ENCODE measurements at places on chromosomes 4 and X.

DNA sequence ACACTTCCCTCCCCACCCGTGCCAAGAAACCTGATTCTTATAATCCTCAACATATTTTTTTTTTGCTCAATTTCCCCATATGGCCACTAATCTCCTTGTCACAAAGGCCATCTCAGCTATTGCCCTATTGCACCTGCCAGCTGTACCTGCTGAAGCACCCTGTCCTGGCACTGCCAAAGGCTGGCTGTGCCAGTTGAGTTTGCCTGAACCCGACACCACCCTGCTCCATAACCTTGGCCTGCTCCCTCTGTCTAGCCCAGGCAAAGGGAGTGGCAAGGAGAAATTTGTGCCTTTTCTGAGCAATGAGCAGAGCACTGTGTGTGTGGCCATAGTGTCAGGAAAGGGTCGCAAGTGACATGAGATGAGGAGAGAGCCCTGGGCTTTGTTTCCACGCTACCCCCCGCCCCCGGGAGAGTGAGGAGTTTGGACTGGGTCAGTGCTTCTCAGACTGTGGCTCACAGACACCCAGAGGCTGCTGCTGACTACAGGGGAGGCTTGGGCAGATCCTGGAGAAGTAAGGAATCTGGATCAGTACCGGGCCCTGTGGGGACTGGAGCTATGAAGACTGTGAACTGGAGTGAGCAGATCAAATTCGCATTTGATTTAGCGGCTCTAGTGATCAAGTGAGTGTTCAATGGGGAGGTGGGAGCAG is 42.2 kb upstream of the HMGB3 start:
- no peak for DNase-seq

DNA sequence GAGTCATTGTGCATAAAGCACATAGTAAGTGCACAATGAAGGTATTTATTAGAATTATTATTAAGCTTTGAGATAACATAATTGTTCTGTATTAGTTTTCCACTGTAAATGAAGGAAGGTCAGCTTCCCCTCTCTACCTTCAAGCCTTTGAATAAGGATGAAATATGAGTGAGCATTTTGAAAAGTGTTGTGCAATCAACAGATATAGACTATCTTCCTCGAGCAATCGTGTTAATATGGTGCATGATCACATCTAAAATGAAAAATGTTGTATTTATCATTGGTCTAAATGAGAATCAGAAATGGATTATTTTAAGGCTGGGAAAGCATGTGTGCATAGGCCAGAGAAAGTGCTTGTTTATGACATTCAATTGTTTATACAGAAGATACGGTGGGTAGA is 1474.6 kb upstream of the TENM3 start:
- DNase-seq, result no peak

DNA sequence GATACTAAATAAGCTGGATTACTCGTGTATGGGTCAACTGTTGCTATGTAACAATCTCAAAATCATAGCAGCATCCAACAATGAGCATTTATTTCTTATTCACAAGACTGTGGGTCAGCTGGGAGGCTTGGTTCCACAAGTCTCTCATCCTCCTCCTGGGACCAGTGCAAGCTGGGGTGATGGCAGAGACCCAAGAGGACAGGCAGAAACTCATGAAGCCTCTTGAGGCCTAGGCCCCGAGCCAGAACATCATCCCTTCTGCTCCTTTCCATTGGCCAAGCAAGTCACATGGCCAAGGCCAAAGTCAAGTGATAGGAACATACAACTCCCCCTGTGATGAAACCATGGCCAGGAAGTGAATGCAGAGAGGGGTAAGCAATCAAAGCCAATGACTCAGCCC is 422.1 kb downstream of the BCOR start:
- DNase-seq, result no peak

- no peak for DNase-seq
These were observed 23.9 kb downstream of the SLC39A8 start for GRCh38 chr4:102321260-102321995.

- no peak for DNase-seq
These were observed 43.2 kb upstream of the FUNDC1 start for GRCh38 chrX:44585866-44586265.

DNA sequence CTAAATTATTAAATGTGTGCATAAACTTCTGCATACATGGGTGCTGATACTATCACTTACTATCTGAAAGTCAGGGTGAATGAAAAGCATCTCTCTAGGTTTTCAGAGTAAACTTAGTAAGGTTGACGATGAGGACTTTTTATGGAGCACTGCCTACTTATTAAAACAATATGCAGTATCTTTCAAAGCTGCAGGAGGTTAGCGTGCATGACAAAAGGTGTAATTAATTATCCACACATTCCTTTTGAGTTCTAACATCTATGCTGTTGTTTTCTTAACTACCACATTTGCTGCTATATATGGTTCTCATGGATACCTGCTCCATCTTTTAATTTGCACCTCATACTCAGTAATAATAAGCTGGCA is 256.2 kb downstream of the FSTL5 start:
- DNase-seq, result no peak

- DNase-seq, result no peak
These were observed 55.3 kb downstream of the MBNL3 start for GRCh38 chrX:132433551-132433950.

DNA sequence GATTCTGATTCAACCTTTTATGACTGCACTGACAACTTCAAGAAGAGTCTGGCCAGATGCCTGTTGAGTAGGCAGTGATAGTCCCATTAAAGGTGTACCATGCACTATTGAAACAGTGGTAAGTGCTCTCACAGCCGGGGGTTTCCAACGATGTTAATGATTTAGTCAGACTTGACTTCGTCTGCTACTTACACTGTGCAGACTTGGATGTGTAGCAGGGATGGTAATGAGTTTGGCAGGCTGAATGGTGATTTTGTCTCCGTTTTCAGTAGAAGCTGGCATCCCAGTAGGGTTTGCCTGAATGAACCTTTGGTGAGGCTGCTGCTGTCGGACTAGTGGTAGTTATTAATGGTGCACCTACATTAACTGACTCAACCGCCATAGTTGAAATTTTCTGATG is 52.0 kb upstream of the TMSB15B start:
- no peak for DNase-seq

DNA sequence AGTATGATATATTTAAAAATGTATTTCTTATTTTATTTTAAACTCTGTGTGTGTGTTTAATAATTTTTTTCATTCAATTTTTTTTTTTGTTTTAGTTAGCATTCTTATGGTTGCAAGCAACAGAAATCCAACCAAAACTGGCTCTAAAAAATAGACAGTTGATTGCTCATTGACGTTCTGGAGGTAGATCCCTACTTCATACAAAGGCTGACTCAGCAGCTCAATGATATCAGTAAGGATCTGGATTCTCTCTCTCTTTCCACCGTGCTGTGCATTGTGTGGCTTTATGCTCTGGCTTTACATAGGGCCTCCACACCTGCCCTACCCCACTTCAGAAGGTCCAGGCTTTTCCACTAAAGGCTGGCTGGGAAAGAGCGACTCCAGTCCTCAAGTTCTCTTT is 117.8 kb downstream of the UCHL1 start:
- no peak for DNase-seq

GRCh38 chr4:103457566-103457965 is 259.4 kb upstream of the CENPE start:
- no peak for DNase-seq

- DNase-seq, result no peak
These were observed 129.6 kb upstream of the BMP3 start for GRCh38 chr4:80900908-80901307.

DNA sequence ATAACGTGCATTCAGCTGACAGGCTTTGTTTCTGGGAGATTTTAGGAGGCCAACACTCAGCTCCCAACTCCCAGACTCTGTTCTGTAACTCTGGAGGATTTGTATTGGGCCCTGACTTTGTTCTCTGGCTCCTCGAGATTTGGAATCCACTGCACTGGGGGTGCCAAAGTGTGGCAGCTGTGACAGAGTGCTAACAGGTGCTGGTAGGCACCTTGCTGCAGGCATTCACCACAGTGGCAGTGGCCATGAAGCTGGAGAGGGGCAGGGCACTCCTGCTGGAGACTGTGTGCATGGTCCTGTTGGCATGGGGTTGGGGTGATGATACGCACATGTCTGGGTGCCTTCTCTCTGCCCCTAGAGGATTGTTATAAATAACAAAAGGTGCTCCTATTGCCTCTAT is 1094.9 kb upstream of the SLIT2 start:
- no peak for DNase-seq

GRCh38 chr4:5890063-5890727 is 2.7 kb downstream of the CRMP1 start:
- DNase-seq, result peak; percentile 56

GRCh38 chrX:150334981-150335380 is 28.1 kb upstream of the MAMLD1 start:
- DNase-seq, result peak; percentile 9

- no peak for DNase-seq
These were observed 19.9 kb upstream of the CLNK start for GRCh38 chr4:10704430-10704810.
